Fibroblast of villous mesenchyme (primary cell): ENCODE measurements at places on chromosomes 6 and 20.

- DNase-seq: no peak
Observed at GRCh38 chr6:166422201-166422940, 39.6 kb upstream of the MPC1 start.

DNA sequence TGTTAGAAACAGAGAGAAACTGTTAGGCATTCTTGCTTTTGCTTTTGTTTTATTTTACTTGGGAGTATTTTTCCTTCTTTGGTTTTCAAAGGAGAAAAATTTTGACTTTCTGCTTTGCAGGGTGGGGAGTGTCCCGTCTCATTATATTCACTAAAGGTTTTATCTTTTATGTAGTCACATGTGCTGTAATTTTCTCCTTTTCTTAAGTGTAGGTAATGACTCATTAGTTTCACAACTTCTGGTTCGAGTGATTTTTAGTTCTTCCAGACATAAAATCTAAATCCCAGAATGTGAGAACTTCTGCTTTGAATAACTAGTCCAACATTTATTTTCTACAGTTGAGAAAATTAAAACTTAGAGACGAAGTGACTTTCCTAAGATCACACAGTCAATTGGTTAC, 37.7 kb downstream of the ADGRF1 start:
- peak; percentile 47 for DNase-seq

GRCh38 chr20:62120990-62121775, 1.1 kb upstream of the LSM14B start:
- peak; percentile 80 for DNase-seq

GRCh38 chr6:73339340-73339739, 14.7 kb downstream of the DPPA5 start:
- DNase-seq: no peak

- DNase-seq: no peak
Observed at GRCh38 chr20:1702328-1702727, 44.7 kb upstream of the SIRPG start.

- no peak for DNase-seq
Observed at GRCh38 chr20:47710665-47711045, 74.6 kb downstream of the SULF2 start.

GRCh38 chr20:32749914-32750637, 6.8 kb upstream of the COMMD7 start:
- peak; percentile 40 for DNase-seq

DNA sequence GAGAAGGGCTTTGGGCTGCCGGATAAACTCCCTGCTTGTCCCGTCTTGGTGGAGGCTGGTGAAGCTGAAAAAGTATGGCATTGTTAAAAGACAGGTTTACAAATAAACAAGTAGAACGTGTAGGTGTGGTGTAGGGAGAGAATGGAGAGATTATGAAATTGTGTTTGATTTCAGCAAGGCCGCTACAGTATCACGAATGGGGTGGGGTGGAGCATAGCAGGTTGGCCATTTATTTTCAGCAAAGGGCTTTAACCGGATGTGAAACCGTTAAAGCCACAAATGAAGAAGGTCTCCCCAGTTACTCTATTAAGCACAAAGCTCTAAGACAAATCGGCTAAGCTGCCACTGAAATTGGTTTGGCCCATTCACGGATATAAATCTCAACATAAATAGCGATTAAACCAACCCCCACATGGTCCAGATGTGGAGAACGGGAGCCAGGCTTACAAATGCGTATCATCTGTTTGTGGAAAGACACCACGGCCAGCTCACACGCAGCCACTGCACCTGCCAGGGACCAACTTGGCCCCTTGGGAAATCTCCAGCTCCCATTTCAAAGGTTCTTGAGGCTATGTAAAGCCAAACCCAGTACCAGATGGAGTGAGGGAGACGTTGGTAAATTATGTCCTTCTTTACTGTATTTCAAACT, 94.0 kb downstream of the ZMYND8 start:
- no peak for DNase-seq

GRCh38 chr20:41340327-41341055, at the start of gene LPIN3:
Gene LPIN3 (plus strand): TSS chr20:41340821. CDS start chr20:41345804, 4,983 bp downstream.
- DNase-seq: peak; percentile 94

DNA sequence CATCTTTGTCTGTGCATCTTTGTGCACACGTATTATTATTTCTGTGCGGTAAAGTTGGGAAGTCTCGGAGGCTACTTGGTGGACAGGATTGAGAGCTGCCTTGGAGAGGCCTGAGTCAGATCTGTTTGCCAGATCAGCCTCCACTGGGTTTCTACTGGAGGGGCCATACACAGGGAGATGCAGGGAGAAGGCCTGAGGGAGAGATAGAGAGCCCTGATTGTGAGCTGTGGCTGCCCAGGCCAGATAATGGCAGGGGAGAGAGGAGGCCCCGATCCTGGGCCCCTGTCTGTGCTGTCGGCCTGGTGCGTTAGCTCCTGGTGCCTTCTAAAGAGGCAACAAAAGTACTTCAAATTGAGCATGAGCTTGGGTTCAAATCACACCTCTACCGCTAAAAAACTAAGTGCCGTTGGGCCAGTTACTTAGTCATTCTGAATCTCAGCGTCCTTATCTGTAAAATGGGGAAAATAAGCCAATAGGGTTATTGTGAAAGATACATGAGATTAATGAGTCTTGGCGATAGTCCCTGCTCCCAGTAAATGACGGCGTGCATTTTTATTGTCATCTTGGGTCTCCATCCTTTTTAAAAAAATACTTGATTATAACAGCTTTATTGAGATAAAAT, 27.6 kb upstream of the ADA start:
- no peak for DNase-seq

- peak; percentile 53 for DNase-seq
Observed at GRCh38 chr6:113403966-113404595, 453.1 kb upstream of the MARCKS start.

- no peak for DNase-seq
Observed at GRCh38 chr6:41935685-41936072, 5.9 kb downstream of the CCND3 start.

- DNase-seq: no peak
Observed at GRCh38 chr20:43941476-43942200, 27.0 kb downstream of the TOX2 start.

DNA sequence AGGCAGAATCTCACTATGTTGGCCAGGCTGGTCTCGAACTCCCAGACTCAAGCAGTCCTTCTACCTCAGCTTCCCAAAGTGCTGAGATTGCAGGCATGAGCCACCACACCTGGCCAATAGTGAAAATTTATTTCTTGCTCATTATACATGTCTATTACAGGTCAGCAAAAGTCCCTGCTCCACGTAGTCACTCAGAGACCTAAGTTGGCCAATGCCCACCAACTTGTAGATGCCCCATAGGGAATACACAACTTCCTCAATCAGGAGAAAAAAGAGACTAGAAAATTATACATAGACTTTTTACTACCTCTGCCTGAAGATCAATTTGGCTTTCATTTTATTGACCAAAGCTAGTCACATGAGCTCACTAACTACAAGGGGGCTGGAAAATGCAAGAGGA, 22.0 kb upstream of the CGA start:
- no peak for DNase-seq

GRCh38 chr6:167294651-167295494, 3.8 kb downstream of the UNC93A start:
- no peak for DNase-seq

DNA sequence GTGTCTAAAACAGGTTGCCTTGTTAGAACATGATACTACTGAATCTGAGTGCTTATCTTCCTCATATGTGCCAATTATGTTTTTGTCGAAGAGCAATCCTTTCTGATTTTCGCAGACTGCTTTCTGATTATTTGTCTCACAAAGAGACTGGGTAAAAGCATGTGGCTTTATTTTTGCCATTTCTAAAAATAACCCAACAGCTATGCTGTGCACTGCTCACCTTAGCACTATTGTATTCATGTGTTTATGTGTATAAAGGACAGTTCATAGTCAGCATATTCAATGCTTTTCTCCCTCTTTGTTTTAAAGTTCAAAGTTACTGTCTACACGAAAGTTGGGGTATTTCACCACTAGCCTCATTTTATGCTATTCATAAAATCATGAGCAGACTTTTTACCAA, 127.0 kb downstream of the SGK1 start:
- no peak for DNase-seq

DNA sequence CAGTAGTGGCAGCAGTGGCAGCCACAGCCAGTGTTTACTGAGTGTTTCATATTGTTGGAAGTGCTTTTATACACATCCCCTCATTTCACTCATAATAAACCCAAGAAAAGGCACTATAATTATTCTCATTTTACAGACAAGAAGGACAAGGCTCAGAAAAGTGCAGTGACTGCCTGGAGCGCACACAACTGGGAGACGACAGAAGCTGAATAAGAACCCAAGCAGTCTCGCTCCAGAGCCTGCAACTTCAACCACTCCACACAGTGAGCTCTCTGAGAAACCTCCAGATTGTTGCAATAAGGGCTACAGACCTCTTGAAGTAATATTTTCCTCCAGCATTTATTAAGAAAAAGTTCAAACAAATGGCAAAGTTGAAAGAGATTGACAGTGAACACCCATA, 76.9 kb downstream of the PLCG1 start:
- no peak for DNase-seq

DNA sequence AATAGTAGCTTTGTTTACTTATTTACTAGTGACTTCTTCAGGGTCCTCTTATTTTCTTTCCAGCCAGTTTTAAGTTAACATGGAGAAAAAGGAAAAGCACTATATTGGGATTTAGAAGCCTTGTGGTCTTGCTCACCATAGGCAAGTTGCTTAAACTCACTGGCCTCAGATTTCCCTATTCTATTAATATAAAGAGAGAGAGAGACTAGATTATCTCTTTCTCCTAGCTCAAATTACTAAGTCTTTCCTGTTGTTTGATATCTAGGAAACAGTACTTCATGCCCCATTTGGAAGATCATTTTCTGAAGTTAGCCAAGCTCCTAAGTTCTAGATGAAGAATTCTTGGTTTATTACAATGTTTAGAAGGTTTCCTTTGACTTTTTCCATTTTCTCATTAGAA, 32.5 kb downstream of the CTNNBL1 start:
- DNase-seq: no peak

GRCh38 chr6:1526398-1527072, 83.2 kb upstream of the FOXC1 start:
- no peak for DNase-seq

DNA sequence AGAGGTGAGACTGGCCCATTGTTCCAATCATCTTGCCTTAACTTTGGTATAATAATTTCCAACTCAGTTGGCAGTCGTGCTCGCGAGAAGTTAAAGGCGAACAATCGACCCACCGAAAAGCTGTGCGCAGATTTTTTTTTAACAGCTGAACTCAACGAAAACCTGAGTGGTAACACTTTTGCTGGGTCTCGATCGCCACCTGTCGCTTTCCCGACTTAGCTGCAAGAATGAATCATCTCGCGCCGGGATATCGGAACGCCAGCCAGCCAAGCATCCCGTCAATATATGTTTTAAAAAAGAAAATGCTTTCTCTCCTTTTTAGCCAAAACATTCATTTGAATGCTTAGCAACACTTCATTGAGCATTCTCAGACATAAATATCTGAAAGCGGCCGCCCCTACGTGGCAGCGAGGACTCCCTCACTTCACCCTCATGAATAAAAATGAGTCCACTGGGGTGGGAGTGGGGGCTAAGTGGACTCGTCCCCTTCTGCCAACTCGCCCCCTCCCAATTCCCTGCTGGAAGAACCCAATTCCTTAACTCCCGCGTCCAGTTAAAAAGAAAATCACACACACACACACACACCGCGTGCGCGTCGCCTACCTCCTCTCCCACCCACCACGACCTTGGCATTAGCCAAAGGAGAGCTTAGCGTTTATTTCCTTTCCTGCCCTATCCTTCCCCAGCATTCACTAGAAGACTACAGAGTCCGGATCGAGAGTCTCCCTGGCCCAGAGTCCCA, 1.5 kb downstream of the COL12A1 start:
- peak; percentile 94 for DNase-seq

DNA sequence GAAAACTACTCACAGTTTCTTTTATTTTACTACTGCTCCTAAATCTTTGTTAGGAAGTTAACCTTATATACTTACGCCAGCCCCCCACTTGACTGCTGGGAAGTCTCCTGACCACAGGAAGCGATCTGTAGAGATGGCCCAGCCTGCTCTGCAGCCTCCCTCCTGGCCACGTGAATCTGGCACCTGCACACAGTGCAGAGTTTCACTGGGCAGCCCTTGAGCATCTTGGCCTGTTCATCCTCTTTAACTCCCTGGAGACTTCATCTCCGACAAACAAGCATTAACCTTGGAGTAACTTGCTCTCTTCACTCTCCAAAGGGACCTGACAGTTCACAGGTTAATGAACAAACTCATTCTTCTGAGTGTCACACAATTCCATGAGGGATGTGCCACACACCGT, 294.1 kb downstream of the BTBD9 start:
- no peak for DNase-seq

DNA sequence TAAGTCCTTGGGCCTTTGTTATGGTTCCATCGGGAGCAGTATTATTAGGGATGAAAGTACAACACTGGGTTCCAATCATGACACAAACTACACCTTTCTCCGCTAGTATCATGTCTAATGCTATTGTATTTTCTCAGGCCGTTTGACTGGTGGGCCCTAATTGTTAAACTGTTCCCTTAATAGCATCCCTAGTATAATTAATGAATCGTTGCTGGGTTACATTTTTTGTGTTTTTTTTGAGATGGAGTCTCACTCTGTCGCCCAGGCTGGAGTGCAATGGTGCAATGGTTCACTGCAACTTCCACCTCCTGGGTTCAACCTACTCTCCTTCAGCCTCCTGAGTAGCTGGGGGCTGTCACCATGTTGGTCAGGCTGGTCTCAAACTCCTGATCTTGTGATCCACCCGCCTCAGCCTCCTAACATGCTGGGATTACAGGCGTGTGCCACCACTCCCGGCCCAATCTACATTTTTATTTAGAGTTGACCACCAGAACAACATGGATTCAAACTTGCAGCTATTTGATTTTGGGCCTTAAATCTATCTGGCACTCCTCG, 4.1 kb upstream of the ZNFX1 start:
- DNase-seq: no peak

GRCh38 chr6:40719671-40720374, 132.7 kb upstream of the LRFN2 start:
- DNase-seq: peak; percentile 81

DNA sequence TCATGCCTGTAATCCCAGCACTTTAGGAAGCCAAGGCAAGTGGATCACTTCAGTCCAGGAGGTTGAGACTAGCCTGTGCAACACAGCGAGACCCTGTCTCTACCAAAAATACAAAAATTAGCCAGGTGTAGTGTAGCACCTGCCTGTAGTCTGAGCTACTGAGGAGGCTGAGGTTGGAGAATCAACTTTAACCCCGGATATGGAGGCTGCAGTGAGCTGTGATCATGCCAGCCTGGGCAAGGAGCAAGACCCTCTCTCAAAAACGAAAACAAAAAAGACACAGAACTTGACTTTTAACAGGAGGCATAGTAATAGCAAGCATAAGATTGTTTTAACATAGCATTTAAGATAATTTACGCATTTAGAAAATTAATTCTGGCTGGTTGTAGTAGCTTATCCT, 32.5 kb downstream of the MYB start:
- DNase-seq: no peak

DNA sequence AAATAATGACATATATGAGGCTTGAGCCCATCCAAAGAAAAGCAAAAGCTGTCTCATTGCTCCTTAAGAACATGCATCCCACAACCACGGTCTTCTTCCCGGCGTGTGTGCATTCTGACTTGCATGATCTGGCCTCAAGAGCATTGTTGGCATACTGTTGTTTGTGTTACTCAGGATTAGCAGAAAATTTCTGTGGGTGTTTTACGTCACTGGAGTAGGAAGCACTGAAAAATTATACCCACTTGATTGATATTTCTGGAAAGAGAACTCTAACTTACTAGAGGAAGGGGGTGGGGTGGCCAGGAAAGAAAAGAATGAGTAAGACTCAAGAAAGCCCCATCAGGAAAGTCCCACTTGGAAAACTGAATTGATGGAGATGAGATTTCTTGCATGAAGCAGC, 326.2 kb upstream of the PRDM1 start:
- peak; percentile 69 for DNase-seq

- peak; percentile 49 for DNase-seq
Observed at GRCh38 chr20:39897781-39898466, 791.1 kb downstream of the MAFB start.
